ENCODE measurements at places on chromosomes 4 and X.

DNA sequence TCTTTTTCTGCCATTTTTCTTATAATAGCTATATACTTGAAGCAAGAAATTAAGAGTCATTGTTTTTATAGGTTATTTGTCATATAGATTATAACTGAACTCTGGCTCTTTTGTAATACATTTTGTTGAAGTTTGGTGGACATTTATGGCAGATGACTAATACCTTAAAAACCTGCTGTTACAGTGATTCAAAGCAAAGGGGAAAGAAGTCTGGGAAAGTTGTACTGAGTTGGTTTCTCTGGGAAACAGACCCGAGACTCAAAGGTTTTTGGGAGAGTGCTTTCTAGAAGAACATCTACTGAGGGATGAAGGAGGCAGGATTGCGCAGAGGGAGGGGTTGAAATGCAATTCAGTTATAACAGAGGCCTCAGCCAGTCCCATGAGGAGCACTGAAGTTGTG lies 35.9 kb downstream of the NAP1L5 start:
- no peak for DNase-seq

DNA sequence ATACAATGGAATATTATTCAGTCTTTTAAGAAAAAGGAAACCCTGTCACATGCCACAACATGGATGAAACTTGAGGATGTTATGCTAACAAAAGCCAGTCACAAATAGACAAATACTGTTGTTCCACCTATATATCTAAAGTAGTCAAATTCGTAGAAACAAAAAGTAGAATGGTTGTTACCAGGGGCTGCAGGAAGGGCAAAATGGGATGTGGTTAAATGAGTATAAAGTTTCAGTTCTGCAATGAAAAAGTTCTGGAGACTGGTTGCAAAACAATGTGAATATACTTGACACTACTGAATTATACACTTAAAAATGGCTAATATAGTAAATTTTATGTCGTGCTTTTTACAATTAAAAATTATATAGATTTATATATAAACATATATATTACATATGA lies 12.2 kb downstream of the SPOCK3 start:
- DNase-seq: peak; percentile 57

DNA sequence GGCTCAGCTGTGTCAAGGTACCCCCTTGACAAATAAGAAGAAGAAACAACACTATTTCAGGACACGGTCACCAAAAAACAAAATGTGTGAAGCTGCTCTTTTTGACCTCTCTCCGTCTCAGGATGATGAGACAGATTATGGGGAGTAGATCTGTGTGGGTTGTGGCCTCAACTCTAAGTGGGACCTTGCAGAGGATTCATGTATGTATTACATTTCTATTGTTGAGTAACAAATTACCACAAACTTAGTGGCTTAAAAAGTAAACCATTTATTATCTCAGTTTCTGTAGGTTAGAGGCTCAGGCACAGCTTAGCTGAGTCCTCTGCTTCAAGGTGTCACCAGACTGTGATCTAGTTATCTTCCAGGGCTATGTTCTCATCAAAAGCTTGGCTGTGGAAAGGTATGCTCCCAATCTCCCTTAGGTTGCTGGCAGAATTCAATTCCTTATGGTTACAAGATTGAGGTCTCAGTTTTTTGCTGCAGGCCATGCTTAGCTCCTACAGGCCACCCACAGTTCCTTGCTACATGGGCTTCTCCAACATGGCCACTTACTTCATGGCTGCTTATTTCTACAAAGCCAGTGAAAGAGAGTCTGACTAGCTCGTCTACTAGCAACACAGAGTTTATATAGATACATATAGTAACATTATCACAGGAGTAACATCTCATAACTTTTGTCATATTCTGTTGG lies 28.1 kb downstream of the DGKK start:
- no peak for DNase-seq

GRCh38 chr4:26325191-26325590 lies 4.4 kb downstream of the RBPJ start:
- DNase-seq: peak; percentile 38

- no peak for DNase-seq
These were observed 82.4 kb downstream of the HTRA3 start for GRCh38 chr4:8351931-8352367.

DNA sequence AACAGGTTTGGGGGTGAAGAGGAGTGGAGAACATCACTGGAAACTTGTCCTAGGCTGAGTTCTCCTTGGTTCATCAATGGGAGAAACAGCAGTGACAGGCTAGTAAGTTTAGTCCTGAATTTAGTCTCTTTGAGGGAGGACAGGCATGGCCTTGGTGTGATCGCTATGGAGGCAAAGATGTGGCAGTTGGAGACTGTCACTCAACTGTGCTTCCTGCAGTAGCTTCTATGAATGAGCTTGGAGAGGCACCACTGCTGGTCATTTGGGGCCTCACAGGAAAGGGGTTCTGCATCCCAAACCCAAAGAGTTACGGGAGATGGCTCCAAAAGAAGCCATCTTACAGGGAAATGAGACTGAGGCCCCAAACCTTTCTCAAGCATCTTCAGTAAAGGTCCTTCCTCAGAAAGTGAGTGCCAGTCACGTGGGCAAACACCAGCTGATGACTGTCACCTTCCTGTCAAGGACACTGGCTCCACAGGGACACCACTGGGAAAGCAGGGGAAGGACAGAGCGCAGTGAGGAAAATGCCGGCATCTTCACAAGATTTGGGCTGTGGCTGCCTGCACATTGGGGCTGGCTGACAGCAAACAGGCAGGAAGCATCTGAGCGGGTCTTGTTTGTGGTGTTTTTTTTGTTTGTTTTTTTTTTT lies 7.2 kb downstream of the MRFAP1 start:
- DNase-seq: no peak

DNA sequence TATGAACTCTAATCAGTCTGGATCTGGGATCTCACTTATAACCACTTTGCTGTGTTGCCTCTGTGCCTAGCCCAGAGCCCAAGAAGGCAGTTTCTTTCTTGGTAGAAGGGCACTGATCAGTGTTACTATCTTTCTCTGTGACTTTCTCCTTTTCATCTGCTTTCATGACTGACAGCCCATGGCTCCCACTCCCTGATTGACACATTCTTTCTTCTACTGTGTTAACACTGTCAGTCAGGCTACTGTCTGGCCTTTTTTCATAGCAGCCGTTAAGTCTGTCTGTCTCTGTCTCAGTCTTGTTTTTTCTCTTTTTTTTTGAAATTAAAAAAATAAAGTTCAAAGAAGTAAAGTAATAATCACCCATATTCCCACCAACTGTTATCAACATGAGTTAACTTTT lies 210.6 kb downstream of the GPC3 start:
- DNase-seq: no peak

DNA sequence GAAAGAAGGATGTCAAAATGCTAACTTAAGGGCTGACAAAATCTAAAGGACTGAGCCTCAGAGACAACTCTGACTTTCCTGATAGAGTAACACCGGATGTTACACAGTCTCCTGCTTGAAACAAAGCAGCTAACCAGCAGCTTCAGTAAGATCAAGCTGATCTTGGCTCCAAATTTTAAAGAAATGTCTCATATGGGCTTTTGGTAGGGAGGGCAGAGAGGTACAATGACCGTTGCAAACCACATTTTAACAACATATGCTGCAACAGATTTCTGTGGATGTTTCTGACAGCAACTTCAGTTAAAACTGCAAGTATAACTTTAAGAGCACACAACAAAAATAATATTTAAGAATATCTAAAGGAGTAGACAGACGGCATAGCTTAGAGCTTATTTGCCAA lies 9.1 kb downstream of the RPGR start:
- no peak for DNase-seq

DNA sequence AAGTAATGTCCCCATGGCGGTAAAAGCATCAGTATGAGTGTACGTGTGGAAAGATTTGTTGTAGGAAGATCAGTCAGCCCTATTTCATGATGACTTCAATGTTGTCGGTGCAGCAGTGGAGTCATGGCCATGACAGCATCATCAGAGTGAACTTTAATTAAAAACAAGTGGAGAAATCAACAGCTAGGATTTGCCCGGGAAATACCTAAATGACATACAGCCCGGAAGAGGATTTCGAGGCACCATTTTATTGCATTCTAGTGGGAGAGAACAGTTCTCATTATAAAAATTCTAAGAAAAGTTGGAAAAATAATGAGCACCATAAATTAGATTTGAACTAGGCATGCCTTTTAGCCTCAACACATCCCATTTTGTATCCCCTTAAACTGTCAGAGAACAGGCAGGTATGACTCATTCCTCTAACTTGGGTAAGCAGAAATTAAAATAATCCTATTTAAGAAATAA lies 170.1 kb downstream of the SHROOM3 start:
- no peak for DNase-seq

All from common myeloid progenitor, CD34-positive (primary cell).